Activated CD4-positive, alpha-beta T cell treated with anti-CD3 and anti-CD28 coated beads, Interleukin-2, amount 10 ng/mL, durations not matched to agents 7 days and 5 days (primary cell): ENCODE measurements at places on chromosomes 16 and 17. TPM values are rescaled to one million over a fixed set of nuclear protein-coding genes. Genes with fewer than 3 reads are reported as not detected.

Gene TAT
- not detected for total RNA-seq

GRCh38 chr17:74677558-74678466, 34.9 kb downstream of the CD300LF start:
- DNase-seq, result peak; percentile 16

Gene CCDC200
- total RNA-seq, result not detected

Gene EPX
- total RNA-seq, result not detected

DNA sequence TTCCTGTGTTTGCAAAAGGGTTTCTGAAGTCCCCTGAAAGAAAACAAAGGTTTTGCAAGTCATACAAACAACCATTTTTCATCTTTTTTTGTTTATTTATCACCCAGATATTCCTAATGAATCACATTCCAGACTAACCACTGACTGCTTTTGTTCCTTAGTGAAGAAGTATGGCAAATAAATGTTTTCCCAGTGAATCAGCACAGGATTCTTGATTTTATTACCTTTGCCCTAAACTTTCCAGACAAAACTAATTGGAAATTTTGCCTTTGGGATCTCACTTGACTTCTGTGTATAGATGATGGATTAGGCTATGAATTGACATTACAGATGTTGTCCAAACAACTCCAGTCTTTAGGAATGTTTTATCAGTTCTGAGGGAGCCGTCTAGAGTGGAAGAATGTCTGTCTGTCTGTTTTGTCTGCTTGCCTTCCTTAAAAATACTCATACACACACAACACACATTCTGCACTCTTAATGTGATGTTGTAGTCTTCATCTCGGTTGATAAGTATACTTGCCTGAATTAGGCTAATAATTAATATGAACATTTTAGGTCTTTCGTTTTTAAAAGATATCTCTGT, 48.9 kb downstream of the VMP1 start:
- no peak for DNase-seq
